Retinal pigment epithelial cell (primary cell): ENCODE measurements at places on chromosomes 16 and 17.

DNA sequence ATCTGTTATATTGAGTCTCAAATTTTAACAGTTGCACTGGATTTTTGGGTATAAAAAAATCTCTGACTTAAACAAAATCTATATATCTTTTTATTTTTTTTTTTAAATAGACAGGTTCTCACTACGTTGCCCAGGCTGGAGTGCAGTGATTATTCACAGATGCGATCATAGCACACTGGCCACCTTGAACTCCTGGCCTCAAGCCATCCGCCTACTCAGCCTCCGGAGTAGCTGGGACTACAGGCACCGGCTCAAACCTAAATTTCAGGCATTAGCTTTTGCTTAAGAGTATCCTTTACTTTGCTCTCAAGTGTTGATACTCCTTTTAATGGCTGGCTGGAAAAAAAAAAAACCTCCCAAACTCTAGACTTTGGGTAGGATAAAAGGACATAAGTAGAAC lies 61.6 kb downstream of the RPGRIP1L start:
- DNase-seq = no peak

- DNase-seq = no peak
Observed at GRCh38 chr16:49608779-49609178, 235.2 kb downstream of the C16orf78 start.

- DNase-seq = no peak
Observed at GRCh38 chr16:87457061-87457611, 35.7 kb downstream of the ZCCHC14 start.

GRCh38 chr16:85137323-85138072 lies 25.2 kb upstream of the CIBAR2 start:
- no peak for DNase-seq

DNA sequence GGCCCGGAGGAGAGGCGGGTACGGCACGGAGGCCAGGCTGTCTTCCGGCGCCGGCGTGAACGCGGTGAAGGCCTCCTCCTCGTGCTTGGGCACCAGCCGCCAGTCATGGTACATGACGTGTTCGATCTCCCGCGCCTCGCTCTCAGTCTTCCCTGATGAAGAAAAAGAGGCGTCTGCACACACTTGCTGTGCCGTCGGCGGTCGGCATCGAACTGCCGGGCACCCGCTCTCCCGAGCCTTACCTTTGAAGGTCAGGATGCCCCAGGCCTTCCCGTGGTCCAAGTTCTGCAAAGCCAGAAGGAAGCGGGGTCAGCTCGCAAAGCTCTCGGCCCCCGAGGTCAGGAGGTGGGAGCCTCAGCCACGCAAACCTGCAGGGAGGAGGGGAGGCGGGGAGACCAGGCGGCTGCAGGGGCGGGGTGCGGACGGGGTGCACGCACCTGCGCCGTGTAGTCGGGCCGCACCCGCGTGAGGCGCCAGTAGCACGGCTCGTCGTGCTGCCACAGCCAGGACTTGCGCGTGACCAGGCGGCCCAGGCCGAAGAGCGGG lies at the start of gene EME2:
TSS of gene EME2 (plus strand) at position 449 of the 546 bp plus-strand sequence. CDS start 418 bp downstream, outside the sequence.
- no peak for DNase-seq

DNA sequence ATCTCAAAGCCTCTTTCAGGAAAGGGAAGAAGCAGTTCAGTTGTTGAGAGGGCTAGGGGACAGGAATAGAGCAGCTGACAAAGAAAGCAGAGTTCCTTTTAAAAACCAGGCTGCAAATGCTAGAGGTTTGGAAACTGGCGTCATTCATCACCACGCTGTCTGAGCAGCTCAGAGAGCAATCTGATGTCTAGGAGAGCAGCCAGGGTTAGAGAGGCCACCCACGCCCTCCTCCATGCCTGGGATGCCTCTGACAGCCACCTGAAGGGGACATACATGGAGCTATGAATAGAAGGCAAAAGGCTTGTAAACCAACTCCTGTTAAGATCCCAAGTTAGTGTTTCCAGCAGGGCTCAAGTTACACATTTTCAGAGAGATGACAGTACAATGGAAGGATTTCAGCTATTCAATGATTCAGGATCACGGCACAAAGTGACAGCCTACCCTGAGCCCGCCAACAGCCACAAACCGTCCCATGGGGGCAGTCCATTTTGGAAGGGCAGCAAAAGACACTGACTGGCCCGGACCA lies 12.4 kb downstream of the RAB5C start:
- no peak for DNase-seq

DNA sequence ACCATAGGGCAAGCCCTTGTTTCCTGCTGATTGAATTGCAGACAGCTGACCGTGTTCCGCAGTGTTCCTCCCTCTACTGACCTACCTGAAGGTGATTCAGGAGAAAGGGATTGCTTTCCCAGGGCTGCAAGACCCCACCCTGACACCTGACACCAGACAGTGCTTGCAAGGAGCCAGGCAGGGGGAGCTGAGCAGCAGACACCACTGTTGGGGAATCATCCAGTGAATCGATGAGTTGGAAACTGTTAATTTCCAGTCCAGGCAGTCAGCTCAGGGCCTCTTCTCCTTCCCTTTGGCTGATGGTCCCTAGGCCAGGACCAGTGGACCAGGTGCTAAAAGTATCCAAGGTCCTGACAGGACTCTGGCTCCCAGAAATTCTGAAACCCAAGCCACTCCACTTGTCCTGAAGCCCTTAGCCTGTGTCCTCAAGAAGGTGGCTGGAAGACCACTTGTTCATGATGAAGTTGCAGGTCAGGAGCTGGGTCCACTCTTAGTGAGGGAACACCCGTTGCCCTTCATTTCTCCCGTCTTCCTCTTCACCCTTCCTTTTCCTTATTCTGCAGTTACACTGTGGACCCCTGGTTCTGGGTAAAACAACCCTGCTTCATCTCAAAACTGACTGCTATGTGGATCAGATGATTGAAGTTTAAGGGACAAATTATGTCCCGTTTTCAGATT lies 9.5 kb upstream of the UNK start:
- no peak for DNase-seq

- DNase-seq = peak; percentile 54
Observed at GRCh38 chr17:28371245-28372202, at the start of gene SARM1. SARM1 (plus strand) TSS chr17:28371694; CDS start chr17:28372033, 339 bp downstream.

DNA sequence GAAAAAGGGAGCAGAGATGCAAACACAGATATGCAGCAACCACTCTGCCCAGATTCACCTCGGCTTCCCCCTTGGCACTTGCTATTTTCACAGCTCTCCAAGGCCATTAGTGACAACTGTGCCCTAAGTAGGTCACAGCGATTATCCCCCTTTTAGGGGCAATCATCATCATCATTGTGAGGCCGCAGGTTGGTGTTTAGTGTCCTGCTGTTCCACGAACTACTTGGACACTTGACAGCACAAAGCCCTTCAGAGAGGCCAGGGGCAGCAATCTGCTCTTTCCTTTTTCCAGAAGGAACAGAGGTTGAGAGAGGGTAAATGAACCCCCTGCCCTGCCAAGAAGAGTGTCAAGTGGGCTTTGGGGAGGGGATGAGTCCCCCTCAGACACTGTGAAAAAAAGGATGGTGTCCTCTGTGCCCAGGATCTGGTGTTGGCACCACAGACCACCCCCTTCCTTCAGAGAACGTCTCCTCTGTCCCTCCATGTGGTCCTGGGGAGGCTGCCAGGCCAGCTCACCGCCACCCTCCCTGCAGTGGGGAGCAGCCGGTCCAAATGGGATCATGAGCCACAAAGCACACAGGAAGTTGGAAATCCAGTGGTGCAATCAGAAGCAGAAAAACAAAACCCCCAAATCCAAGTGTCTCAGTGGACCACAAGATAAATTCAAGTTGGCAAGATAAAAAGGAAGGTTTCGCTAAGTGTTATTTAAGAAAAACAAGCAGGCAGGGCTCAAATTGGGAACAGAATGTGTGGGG lies 78.4 kb upstream of the MED9 start:
- no peak for DNase-seq

DNA sequence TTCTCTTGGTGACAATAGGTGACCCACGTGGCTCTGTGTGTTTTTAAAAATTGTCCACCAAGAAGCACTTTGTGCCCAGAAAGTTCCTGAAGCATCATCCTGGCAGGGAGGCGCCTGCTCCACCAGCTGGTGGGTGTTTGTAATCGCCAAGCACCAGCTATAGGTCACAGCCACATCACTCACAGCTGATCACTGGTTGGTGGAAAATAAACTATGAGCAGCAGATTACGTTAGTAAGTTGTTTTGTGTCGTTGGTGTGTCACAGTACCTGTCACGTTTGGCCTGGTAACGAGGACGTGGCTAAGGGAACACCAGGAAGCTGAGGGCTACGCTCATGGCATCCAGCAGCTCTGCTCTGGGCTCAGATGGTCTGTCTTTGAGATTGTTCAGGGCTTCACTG lies 10.1 kb downstream of the MRM3 start:
- DNase-seq = no peak

DNA sequence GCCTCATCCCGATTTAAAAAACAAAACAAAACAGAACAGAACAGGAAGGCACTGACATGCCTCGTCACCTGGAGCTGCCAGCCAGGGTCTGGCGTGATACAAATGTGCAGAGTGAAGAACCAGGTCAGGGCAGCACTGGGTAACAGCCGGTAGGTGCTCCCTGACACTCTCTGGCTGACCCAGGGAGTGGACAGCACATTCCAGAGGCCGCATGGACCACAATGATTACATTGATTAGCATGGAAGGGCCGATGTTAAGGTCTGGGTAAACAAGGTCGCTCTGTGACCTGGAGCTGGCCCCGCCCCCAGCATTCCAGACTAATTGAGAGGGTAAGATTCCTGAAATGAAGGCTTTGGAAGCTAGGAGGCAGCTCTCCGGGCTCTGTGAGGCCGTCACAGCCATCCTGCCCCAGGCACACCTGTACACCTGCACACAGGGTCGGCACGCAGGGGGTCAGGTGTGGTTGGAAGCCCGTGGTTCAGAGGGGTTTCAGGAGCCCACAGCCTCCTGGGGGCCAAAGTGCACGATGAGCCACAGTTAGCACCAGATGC lies 21.4 kb downstream of the PIEZO1 start:
- DNase-seq = no peak

DNA sequence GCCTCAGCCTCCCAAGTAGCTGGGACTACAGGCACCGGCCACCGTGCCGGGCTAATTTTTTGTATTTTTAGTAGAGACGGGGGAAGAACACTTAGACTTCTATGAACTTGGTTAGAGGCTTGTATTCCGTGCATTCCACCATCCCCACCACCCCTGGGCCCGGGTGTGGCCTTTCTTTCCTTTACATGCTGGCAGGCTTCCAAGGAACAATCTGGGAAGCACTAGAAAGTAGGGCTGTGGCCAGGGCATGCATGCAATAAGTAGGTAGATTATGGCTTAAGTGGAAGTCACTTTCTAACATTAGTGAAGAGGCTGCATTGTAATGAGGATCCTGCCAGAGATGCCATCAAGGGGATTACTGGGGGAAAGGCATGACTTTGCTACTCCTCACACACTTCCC lies 171.6 kb downstream of the SHISA6 start:
- DNase-seq = no peak

DNA sequence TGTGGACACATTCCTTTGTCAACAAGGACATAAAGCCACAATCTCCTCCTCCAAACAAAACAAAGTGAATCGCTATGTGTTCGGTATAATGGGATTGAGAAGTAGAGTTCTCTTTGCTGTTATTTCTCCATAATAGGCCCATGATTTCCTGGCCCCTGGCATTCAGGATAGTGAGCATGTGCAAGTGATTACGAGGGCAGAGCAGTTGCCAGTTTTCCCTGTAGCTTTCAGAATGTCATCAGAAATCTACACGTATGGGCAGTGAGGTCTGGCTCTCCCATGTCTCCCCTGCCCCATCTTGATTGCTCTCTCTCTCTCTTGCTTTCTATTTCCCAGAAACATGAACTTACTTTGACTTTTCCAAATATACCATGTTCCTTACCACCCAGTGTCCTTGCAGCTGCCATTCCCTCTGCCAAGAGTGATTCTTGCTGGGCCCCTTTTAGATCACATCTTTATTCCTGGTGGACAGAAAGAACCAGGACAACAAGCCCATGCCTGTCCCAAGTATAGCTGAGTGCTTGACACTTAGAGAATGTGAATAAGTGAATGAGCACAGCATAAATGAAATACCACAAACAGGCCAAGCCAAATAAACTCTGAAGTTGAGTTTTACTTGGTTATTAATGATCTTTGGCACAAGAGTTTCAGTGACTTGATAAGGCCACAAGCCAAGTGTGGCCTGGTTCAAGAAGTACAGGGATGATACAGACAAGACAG lies 273.1 kb downstream of the CDH13 start:
- no peak for DNase-seq

DNA sequence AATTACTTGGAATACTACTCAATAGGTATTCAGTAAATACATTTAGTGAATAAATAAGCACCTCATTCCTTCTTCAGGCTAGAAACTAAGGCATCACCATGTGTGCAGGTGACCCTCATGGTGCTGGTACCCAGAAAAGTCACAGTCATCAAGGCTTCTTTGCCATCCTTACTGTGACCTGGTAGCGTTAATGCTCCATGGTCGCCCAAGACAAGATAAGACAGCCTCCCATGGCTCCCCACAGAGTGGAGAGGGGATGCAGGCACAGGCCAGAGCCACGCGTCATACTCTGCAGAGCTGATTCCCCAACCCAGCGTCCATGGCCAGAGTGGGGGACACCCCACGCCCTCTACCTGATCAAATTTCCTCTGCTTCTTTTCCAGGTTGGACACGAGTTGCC lies 73.8 kb downstream of the NDE1 start:
- DNase-seq = no peak

DNA sequence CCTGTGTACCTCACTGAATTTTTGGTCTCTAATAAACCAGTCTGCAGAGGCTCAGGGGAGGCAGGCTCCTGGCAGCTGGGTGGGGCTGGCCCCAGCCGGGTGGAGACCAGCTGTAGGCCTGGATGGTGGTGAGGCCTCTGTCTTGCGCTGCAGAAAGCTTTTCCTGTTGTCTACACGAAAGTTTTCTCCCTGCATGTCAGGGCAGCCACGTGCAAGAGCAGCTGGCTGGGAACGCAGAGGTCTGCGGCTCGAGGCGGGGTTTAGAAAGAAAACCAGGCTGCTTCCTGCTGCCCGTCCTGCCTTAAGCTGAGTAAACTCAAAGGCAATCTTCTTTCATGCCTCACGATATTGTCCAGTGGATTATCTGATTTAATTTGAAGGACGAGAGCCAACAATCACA lies 2.4 kb downstream of the SERPINF1 start:
- DNase-seq = peak; percentile 68

- DNase-seq = peak; percentile 62
Observed at GRCh38 chr17:19992803-19993713, 15.4 kb upstream of the AKAP10 start.

DNA sequence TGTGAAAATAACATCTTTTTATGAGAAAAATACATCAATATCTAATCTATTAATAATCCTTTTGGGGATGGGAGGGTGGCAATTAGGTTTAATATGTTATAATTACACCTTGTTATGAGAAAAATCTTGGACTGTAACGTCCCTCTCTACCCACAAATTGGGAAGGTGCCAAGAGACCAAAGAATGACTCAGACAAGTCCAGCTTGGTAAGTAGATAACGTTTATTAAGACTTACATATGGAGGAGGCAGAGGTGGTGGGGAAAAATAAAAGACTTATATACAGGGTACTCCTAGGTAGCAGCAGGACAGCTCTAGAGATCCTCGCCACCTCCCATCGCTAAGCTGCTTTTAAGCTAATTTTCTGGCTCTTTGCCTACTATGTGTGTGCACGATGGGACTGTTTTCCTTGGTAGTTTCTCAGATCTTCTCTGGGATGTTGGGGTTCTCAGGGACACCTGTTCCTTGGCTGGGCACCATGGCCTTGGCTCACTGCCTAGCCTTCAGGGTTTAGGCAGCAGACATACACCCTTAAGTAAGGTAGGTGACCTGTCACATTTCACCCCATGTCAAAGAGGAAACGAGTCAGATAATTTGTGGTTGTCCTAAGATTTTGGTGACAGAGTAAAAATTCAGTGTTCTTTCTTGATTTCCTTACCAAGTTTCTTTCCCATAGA lies 31.5 kb downstream of the RBL2 start:
- peak; percentile 77 for DNase-seq
